ENCODE measurements at places on chromosomes 4 and X.

DNA sequence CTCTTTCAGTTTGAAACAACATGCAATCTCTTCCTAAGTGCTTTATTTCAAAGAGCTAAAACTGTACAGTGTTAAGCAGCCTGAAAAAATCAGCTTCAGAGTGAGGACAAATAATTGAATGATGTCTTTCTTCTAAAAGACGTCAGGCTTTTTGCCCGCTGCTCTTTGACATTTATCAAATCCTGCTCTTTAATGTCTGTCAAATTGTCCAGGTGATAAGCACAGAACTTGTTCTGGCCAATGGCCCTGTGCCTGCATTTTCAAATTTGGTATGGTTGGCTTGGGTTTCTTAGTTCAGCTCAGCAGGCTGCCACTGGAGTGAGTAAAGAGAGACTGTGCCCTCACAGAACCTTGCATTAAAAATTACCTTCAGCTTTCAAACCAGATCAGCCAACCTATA lies 712.9 kb upstream of the LCORL start:
- no peak for DNase-seq

- no peak for DNase-seq
Observed at GRCh38 chrX:115345615-115346014, 56.1 kb downstream of the LUZP4 start.

DNA sequence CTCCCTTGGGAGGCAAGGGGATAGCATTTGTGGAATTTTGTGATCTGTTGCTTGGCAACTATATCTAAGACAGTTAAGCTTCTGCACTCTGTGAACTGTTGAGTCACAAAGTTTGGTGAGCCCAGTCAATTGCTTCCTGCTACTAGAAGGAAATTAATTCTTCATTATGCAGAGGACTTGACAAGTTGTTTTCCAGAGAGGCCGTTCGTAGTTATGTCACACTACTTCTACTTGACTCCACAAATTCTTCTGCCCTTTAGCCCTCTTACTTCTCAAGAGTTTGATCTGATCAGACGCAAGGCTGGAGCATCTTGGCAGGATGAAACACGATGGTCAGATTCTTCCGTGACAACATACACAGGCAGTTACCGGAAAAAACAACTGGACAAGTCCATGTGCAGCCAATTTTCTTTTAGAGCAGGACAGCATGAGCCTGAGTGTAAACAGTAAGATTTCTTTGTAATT lies at the start of gene C4orf51:
Gene C4orf51, plus strand, starts transcription at position 156 of the 465 bp plus-strand sequence. Its CDS starts 58 bp downstream, at position 214.
- DNase-seq, result peak; percentile 40

GRCh38 chr4:165461159-165461821 lies 82.5 kb downstream of the CPE start:
- peak; percentile 26 for DNase-seq
